Stimulated activated effector memory CD8-positive, alpha-beta T cell treated with anti-CD3 and anti-CD28 coated beads, Interleukin-12 subunit alpha, Interleukin-12 subunit beta, amount 100 ng/mL, for 72 hours (primary cell): ENCODE measurements at places on chromosomes 2 and 18.
A peak's percentile ranks its signal among the peaks of the same experiment; 100 is the strongest.

- no peak for DNase-seq
Observed at GRCh38 chr2:40430776-40431599, 20.9 kb downstream of the SLC8A1 start.

GRCh38 chr18:76374330-76375281, 120.4 kb downstream of the ZNF516 start:
- peak; percentile 60 for DNase-seq

DNA sequence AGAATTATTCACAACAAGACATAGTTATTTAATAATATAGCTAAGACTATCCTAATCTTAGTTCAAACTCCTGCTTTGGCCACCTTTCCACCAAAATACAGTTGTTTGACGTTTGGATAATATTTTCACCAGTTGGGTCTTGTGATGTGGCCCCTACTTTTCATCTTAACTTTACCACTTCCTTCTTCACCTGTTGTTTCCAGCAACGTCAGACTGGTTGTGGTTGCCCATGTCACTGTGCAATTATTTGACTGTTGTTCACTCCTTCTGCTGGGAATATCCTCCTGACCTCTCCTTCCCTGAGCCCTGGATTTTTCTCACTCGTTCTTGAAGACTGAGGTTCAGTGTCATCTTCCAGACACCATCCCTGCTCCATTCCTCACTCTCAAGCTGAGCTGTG, 132.2 kb upstream of the RASGRP3 start:
- no peak for DNase-seq

DNA sequence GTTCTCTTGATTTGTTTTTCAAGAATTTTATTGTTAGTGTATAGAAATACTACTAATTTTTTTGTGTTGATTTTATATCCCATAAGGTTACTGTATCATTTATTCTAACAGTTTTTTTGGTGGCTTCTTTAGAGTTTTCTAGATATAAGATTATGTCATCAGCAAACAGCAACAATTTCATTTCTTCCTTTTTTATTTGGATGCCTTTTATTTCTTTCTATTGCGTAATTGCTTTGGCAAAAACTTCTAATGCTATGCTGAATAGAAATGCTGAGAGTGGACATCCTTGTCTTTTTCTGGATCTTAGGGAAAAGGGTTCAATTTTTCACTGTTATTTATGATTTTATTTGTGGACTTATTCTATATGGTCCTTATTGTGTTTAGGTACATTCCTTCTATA, 298.8 kb downstream of the RPRM start:
- DNase-seq: no peak

GRCh38 chr2:174395969-174396630, 570 bp downstream of the SCRN3 start:
- DNase-seq: no peak

GRCh38 chr18:45576931-45577330, 38.3 kb upstream of the SLC14A2 start:
- no peak for DNase-seq

- DNase-seq: no peak
Observed at GRCh38 chr2:99623613-99624012, 133.8 kb upstream of the REV1 start.

DNA sequence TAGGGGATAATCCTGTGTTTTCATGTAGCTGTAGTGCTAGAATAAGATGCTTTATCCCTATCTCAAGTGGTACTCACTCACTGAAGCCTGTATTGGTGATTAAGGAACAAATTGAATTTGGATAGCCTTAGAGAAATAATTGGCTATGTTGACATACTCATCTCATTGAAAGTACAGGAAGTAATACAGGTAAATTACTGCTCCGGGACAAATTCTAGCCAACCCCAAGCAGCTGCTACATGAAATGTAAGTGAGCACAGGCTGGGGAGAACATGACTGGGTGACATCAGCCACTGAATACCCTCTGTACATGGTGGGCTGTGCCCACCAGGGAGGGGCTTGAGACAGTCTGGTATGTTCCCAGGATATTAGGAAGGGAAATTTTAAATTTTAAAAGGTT, 188.4 kb upstream of the RASGRP3 start:
- DNase-seq: no peak

GRCh38 chr2:112160283-112161250, 22.4 kb downstream of the FBLN7 start:
- no peak for DNase-seq

- no peak for DNase-seq
Observed at GRCh38 chr2:165897726-165898125, 55.9 kb downstream of the TTC21B start.

- DNase-seq: no peak
Observed at GRCh38 chr2:44246840-44247369, 28.4 kb upstream of the SLC3A1 start.

- DNase-seq: no peak
Observed at GRCh38 chr18:62088156-62088555, 98.7 kb downstream of the PIGN start.

DNA sequence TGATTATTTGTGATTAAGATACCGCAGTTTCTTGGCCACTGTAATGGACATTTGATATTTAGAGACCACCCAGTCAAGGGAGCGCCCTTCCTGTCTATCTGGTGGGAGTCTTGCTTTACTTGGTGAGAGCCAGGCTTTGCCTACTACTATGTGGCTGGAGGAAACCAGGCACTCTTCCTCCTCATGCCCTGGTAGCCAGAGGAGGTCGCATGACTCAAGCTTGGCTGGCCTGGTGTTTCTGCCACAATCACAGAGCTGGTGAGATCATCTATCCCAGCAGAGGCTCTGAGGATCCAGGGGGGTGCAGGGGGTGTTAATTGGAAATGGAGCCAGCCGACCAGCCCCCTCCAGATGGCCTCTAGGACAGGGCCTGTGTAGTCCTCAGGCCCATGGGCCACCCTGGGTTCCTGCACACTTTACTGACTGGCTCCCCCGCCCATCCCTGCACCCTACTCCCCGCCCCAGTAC, 46.8 kb upstream of the BIN1 start:
- no peak for DNase-seq

DNA sequence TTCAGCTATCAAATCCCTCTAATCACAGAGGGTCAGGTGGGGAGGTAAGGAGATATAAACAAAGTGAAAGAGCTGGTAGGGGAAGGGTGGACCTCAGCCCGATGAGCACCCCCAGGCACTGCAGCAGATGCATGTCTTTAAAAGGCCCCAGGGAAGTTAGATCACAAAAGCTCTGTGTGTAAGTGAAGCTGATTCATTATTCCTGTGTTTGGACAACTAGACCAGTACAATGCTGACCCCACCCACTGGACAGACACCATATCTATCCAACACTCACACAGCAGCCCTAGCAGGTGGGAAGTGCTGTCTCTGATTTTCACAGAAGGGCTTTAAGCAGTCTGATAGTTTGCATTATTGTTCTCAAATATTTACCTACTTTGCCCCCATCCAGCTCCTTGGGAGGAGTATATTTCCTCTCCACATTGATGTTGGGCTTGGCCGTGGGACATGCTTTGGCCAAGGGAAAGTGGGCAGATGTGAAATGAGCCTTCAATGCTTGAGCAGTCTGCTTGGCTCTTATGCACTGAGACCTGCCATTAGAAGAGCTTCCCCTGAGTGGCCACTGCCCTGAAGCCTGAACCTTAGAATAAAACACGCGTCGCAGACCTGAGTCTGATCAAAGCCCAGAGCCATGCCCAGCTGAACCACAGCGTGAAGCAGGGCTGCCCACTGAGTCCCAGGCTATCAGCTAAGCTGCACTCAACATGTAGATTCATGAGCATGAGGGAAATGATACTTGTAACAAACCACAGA, 111.4 kb downstream of the COPS8 start:
- DNase-seq: no peak

GRCh38 chr2:68336192-68336591, 16.4 kb upstream of the CNRIP1 start:
- no peak for DNase-seq

DNA sequence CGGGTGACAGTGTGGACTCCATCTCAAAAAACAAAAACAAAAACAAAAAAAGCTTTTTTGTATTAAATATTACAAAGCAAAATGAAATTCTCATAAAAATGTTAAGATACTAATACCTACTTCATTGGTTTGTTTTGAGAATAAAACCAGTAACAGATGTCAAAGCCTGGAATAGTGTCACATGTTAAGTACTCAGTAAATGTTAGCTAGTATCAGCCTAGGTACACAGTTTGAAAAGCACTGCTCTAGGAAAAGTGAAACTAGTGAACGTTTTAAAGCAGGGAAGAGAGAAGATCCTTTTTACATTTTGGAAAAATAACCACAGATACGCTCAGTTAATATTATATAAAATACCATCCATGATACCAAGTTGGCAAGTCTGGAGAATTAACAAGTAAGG, 37.1 kb upstream of the ADAM17 start:
- DNase-seq: no peak

GRCh38 chr18:48074929-48075706, 144.7 kb upstream of the SMAD2 start:
- no peak for DNase-seq

GRCh38 chr2:86468162-86469033, 27.2 kb downstream of the KDM3A start:
- no peak for DNase-seq

DNA sequence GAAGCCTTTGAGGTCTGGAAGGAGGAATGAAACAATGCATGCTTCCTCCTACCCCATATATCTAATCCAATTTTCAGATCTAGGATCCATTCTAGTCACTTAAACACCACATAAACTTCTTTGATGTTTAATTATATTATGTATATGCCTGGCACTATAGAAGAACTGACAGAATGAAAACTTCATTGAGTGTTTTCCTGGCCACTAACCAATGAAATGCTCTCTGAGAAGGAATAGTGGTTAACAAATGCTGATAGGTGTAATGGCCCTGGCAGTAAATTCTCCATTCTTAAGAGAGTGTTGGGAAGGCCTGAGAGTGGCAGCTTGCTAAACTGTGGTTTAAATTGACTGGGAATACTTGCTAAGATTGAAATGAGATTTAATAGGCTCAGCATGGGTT, 710.0 kb downstream of the LRRTM4 start:
- no peak for DNase-seq

- no peak for DNase-seq
Observed at GRCh38 chr2:2795438-2796091, 464.5 kb upstream of the MYT1L start.
